ENCODE measurements at places on chromosomes 1 and 21.

DNA sequence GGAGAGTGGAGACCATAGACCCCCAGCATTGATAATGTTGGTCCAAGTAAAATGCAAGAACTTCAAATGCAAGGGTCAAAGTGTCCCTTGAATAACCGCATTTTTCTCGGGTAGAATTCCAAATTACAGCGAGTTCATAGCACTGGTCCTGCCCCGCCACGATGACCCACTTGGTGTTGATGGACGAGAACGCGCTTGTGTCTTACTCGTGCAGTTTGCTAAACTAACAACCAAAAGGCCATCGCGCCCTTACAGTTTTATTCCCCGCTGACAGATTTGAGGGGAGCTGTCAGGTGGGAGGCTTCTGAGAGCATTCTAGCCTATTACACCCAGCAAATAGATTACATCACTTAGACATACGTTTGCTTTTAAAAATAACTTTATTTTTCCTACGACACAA is 17.3 kb upstream of the TSPEAR start:
- DNase-seq = no peak

GRCh38 chr1:184218458-184219075 is 167.0 kb downstream of the TSEN15 start:
- no peak for DNase-seq

GRCh38 chr21:42321845-42322244 is 6.6 kb upstream of the TFF3 start:
- no peak for DNase-seq

- DNase-seq = no peak
Measured at GRCh38 chr1:45493116-45493697, 2.2 kb upstream of the TESK2 start.

DNA sequence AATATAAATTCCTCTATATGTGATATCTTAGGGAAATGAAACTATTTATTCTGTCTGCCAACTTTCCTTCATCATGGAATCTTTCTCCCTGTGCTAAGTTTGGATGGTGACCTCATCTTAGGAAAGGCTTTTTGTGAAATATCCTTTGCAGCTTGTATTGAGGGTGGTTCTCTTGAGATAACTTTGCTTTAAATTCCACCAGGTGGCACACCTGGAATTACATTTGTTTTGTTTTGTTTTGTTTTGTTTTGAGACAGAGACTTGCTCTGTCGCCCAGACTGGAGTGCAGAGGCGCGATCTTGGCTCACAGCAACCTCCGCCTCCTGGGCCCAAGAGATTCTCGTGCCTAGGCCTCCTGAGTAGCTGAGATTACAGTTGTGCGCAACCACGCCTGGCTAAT is 7.6 kb upstream of the CD1A start:
- no peak for DNase-seq

DNA sequence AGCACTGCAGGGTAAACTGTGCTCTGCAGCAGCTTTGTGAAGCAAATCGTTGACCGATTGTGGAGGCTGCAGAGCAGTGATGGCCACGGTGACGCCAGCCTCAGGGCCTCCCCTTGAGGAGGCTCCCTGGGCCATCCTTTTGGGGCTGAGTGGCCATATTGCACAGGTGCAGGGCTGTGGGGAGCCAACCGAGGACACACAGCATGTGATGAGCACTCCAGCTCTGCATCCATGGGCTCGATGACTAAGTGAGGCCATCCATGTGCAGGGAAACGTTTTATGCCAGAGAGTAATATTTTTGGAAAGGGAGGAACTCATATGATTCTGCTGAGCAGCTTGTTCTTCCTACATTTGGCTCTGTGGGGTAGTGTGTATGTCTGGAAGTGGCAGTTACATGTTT is 24.6 kb downstream of the KCNK1 start:
- DNase-seq = no peak

DNA sequence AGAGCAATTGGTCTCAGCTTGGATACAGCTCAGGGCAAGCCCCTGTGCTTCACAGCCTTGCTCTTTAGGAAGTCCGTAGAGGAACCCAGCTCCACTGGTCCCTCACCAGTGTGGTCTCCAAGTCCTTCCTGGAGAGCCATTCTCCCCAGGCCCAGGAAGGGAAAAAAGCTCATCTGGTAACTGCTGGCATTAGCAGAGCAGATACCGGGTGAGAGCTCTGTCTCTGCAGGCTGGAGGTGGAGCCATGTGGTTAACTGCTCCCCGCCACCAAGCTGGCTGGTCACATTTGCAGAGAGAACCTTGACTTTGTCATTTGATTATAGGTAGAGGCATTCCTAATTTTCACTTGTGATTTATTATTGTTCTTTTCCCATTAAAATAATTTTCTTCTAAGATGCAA is 169.6 kb downstream of the ROR1 start:
- no peak for DNase-seq

DNA sequence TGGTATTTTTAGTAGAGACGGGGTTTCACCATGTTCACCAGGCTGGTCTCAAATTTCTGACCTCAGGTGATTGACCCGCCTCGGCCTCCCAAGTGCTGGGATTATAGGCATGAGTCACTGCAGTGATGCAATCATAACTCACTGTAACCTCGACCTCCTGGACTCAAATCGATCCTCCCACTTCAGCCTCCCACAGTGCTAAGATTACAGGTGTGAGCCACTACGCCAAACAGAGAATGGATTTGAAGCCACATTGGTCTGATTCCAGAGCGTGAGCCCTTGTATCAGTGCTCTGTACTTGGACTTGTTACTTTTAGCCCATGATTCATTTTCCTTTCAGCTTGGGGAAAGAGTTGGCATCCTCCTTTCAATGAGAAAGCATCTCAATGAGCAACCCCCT is 14.9 kb upstream of the ZNF683 start:
- DNase-seq = no peak

DNA sequence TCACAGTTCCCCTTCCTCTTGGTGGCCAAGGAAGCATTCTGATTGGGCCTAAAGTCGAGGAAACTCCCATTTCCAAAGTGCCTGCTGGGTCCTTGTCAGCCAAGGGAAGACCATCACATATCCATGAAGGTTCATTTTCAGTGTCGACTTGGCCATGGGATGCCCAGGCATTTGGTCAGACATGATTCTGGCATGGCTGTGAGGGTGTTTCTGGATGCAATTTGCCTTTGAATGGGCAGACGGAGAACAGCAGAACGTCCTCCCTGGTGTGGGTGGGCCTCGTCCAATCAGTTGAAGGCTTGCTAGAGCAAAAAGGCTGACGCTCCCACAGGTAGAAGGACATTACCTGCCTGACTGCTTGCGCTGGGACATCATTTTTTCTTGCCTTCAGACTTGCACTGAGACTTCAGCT is 48.3 kb upstream of the LBR start:
- DNase-seq = no peak

DNA sequence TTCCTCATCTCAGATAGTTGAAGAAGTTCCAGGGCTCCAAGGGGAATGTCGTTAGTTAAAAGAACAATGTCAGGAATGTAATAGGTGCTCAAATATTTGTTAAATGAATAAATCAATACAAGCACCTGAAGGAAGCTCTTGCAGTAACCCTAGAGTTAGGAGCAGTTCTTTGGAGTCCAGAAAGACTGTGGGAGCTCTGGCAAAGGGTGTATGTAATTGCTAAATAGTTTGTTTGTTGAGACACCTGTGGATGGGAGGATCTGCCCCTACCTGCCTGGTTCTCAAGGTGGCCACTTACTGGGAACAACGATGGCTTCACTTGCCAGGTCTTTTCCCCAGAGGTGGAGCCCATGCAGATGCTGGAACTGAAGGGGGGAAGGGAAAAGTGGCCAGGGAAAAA is 27.5 kb upstream of the JUN start:
- DNase-seq = no peak

DNA sequence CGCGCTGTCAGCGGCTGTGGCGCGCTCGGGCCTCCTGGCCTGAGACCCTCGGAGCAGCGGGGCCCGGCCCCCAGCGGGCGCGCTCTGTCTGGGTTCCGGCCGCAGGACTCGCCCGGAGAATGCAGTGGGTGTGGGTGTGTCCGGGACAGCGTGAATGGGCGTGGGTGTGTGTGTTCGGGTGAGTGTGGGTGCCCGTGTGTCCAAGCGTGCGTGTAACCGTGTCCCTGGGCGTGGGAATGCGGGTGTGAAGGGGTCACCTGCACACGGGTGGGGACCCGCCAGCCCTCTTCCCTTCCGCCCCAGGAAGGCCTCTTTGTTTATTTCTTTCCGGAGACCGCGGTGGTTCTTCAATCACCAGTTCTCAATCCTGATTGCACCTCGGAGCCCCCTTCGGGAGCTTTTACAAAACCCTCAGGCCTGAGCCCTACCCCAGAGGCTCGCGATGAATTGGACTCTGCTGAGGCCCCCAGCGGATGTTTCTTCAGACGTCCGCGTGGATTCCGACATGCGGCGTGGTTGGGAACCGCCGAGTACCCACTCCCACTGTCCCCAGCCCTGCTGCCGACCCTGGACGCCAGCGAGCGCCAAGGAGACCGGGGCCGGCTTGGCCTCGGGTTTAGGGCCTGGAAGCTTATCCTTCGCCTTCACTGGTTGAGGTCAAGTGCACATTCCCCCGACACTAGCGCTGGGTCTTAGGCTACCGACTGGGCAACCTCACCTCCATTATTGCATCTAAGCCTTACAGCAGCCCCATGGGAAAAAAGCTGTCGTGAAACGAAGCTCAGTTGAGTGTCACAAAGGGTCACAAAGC is 19.3 kb downstream of the SERTAD4 start:
- DNase-seq = no peak

DNA sequence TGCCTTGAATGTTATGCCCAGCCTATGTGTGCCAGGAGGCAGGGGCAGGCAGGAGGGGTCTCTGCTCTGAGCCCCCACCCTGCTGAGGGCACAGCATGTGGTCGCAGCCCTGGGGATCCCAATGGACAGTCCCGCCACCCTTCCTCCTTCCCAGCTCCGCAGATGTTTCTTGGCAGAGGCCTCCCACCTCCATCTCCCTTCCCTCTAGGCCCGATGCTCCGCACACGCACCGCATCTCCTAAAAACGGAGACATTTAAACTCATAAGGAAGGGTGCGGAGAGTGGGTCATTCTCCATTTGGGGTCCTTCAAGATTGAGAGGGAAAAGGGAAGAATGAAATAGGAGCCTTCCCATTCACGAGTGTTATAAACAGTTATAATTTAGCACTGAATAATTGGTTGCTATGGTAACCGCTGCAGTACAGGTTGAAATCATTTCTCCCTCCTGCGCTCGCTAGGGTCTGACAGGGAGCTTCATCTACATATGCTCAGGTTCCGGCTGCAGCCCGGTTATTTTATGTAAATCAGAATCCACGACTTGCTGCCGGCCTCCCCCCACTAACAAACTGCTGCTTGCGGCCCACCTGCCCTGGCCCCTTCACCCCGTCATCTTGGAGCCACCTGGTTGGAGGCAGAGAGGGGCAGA is 16.0 kb downstream of the CHD5 start:
- peak; percentile 7 for DNase-seq

DNA sequence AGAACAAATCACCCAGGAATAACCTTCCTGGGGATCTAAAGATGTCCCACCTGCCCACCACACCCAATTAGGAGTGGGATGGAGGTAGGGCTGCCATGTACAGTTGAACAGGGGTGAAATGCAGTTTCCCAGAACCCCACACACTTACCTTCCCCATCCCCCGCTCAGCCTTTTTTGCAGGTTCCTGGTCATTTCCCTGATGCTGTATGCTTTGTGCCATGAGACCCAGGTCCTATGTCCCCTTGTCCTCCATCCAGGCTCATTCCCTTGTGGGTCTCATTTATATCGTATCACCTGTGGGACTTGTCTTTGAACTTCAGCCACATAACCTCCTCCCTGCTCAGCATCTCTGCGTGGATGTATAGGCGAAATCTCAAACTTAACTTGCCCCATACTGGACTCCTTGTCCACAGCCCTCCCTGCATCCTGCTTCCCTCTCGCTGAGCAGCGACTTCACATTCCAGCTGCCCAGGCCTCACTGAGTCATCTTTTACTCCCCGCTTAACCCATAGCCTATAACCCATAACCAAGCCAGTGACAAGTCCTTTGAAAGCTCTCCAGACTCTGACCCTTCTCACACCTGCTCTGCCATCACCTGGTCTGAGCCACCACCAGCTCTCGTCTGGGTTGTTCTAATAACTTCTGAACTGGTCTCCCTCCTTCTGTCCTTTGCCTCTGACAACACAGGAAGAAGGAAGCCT is 4.7 kb downstream of the LDLRAD2 start:
- DNase-seq = no peak

DNA sequence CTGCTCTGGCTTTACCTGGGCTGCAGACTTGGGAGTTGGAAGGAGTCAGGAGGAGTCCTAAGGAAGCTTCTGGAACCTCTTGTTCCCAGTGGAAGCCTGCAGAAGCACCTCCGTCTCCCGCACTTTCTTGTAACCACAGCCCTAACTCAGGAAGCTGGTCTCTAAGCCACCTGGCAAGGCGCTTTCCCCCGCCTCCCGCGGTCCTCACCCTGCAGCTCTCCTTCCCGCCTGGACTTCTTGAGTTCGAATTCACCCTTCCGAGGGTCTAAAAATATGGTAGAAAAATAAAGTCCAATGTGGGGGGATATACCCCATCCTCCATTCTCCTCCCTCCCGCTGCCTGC is 15.1 kb downstream of the PAX7 start:
- DNase-seq = no peak

- no peak for DNase-seq
Measured at GRCh38 chr1:217133958-217134856, 411.0 kb upstream of the ESRRG start.

GRCh38 chr1:91757763-91758460 is 128.0 kb downstream of the TGFBR3 start:
- DNase-seq = no peak
